ENCODE measurements at places on chromosomes 3 and 15.

- DNase-seq, result no peak
These were observed 1.4 kb upstream of the GPR156 start for GRCh38 chr3:120286465-120286864.

GRCh38 chr15:52334491-52335160 lies 39.0 kb upstream of the MYO5C start:
- peak; percentile 72 for DNase-seq

DNA sequence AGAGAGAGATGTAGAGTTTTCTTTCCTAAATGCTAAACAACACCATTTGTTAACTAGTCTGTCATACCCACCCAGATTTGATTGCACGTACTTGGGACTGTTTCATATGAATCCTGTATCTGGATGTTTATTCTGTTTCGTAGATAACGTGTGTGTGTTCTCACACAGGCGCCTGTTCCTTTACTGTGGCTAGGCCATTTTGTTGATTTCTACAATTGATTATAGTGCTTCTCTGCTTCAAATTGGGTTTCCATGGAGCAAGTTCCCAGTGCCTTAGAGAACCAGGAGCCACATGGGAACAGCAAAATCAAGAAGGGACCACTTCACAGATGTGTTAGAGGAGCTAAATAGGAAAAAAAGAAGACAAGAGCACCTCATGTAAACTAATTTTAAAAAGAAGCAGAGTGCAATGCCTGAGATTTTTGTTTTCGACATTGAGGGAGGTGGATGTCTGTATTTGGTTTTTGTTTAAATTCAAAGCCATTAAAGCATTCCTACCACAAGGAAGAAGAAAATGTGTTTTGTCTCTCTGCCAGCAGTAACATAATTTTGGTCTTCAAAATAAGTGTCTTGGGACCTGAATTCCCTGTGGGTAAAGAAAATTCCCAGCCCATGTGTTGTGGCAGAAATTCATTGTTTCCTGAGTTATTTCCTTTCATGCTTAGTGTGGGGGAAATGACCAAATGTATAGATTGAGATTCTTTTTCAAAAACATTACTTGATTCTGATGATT lies 424.0 kb upstream of the C2CD4B start:
- DNase-seq, result peak; percentile 76

DNA sequence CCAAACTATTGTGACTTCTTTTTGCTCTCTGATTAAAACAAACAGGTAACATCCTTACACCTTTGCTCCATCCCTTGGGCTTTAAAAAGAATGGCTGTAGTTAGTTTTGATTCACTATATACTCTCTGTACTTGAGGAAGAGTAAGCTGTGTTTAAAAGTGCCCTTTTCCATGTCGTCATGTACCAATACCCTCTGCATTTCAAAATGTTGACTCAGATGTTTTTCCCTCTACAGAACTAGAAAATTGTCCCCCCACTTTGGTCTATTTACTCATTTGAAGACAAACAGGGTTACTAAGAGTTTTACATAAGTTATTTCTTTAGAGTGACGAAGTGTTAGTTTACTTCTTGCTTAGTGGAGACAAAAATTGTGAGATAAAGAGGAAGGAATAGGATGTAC lies 62.7 kb downstream of the TASOR start:
- DNase-seq, result no peak

DNA sequence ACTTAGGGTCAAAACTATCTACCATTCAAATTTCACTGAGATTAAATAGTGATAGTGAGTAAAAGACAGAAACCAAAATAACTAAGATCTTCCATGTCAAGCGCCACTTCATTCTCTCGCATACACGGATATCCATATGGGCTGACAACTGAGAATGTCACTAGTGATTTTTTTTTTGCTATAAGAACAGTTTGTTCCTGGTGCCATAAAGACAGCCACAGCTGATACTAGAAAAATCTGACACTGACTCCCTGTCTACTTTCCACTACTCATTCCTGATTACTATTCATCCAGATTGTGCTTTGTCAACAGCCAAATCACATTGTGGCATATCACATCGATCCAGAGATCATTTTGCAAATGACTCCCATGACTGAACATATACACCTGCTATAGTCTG lies 45.8 kb upstream of the CDAN1 start:
- no peak for DNase-seq
